ENCODE measurements at places on chromosomes 2 and 18.

GRCh38 chr18:48408111-48408726 lies 964 bp downstream of the ZBTB7C start:
- DNase-seq = no peak

DNA sequence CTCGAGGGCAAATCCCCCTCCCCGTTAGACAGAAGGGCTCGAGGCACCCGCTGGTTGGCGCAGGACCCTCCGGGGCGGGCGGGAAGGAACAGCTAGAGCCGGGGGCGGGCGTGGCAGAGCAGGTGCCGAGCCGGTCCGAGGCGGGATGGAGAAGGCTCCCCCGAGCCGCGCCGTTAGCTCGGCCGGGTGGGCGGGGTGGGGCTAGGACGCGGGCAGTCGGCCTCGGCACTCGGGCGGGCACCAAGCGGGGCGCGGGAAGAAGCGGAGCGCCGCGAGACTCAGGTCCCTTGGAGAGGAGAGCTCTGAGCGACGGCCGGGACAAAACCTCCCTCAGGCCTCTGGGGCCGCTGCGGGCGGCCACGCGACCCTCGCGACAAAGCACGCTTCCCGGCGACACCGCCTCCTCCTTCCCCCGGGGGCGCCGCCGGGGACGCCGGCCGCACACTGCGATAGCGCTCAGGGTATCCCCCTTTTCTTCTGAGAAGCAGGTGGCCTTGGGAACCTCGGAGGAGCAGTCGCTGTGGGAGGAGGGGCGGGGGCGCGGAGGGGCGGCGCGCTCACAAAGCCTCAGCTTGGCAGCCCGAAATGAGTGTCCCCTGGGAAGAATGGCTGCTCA lies 721 bp downstream of the FHOD3 start:
- no peak for DNase-seq

DNA sequence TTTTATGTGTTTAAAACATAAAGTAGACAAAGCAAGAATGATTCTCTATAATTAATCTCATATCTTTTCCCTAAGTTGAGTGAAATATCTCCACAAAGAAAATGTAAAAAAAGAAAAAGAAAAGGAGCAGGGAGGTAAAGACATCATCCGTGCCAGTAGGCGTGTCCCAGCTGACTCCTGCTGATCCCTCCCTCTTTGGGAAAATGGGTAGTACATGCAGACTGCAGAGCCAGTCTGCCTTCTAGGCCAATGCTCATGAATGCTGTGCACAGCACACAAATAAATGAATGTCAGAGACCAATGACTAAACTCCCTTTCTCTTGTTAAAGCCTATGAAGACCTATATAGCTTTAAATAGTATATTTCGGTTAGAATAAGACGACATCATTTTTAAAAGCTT lies 64.7 kb downstream of the RAPH1 start:
- DNase-seq = no peak

- DNase-seq = no peak
These were observed 87.7 kb downstream of the RAPGEF4 start for GRCh38 chr2:172823261-172823850.

- DNase-seq = no peak
These were observed 22.3 kb downstream of the CUL3 start for GRCh38 chr2:224562831-224563230.

DNA sequence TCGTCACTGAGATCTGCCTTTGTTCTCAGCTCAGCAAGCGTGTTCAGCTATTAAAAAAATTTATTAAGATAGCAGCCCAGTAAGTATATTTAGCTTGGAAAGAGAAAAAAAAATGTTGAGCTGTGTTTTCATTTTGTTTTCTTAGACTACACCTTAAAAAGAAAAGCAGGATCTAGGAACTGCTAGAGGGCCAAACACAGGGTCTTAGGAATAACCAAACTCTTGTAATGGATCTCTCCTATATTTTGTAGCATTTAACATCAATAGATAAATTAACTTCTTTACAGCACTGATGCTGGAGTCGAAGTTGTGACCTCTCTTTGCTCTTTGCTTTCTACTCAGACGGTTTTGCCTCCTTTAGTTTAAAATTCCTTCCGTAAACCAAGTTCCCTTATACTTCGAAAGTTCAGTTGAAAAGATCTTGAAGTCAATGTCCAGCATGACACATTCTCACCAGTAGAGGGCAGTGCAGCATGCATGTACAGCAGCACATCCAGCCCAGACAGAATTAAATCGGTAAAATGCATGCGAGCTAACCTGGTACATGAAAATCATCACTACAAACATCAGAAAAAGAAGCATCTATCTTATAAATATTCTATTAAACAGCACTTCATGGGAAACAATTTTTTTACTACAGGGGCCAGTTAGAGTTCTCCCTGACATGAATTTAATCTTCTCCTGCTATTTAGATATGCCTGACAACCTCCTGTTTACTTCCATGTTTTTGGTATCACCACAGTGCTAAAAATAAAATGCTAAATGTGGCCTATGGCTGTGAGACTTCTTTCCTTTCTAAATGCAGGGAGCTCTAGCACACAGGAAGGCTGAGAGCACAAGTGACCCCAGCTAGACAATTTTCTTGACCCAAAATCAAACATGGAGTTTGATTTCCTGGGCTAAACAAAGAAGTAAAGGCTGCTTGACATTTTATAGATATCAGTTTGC lies 48.2 kb upstream of the MAP3K20 start:
- peak; percentile 65 for DNase-seq

- no peak for DNase-seq
These were observed 64.5 kb downstream of the LYPD6 start for GRCh38 chr2:149394864-149395263.

Data from T-helper 2 cell treated with Interferon-gamma antibody and Interleukin-4, amounts not matched to agents 5 μg/mL and 100 μg/mL, for 36 hours (primary cell).